Pancreas (tissue), 10 donors: ENCODE measurements at places on chromosomes 6 and 20.

DNA sequence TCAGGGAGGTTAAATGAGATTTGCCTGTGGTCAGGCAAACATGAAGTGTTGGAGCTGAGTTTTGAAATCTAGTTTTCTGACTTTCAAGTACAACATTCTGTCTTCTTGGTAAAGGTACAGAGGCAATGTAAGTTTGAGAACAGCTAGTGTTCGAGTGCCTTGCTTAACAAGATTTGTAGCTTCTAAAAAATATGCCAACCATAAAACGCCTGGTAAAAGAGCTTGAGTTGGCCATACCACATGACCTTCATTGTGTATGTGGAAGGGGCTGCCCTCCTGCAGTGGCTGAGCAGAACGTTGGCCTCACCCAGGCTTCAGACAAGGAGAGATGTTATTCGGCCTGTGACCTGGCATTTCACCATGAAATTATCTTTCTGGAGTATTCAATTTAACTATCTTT lies 86.5 kb downstream of the MAP7 start:
- no peaks in the 10 kb centered on the region for H3K27me3 ChIP-seq
- no peak for DNase-seq
- peaks cover 10% of the 10 kb centered on the region for H3K4me1 ChIP-seq
- H3K4me3 ChIP-seq = no peak overlapping the region
- H3K36me3 ChIP-seq = no peaks in the 10 kb centered on the region

DNA sequence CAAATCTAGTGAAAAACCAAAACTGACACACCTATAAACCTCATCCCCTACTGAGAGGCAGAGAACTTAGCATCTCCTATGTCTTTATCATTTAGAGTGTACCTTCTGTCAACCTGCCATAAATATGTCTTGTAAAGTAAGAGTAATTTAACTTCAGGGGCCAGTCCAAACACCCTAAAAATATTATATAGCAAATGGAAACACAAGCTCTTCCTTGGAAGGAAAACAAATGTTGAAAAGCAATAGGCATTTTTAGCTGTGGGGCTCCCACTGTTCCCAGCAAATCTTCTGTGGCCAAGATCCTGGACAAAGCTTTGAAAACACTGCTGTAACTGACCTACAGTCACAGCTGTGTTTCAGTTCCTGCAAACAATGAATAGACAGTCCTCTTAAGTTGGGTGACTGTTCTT lies 140.0 kb upstream of the RNF217 start:
- H3K4me3 ChIP-seq = no peak overlapping the region
- no peak for DNase-seq
- H3K4me1 ChIP-seq = no peaks in the 10 kb centered on the region
- no peak overlapping the region for H3K27ac ChIP-seq

- H3K4me3 ChIP-seq = no peak overlapping the region
- no peaks in the 10 kb centered on the region for H3K4me1 ChIP-seq
- no peak for DNase-seq
- H3K27ac ChIP-seq = no peak overlapping the region
- no peaks in the 10 kb centered on the region for H3K36me3 ChIP-seq
Observed at GRCh38 chr6:50956014-50956413, 137.3 kb downstream of the TFAP2B start.

- no peaks in the 10 kb centered on the region for H3K4me1 ChIP-seq
- no peak for DNase-seq
- no peaks in the 10 kb centered on the region for H3K36me3 ChIP-seq
- H3K4me3 ChIP-seq = no peak overlapping the region
Observed at GRCh38 chr6:37110500-37111461, 59.2 kb upstream of the PIM1 start.

GRCh38 chr6:18681832-18682503 lies 294.8 kb downstream of the RNF144B start:
- no peak for DNase-seq
- H3K4me3 ChIP-seq = no peak overlapping the region
- H3K27ac ChIP-seq = no peak overlapping the region
- no peaks in the 10 kb centered on the region for H3K4me1 ChIP-seq
